ENCODE measurements at places on chromosomes 16 and 17.

- no peak for DNase-seq
Observed at GRCh38 chr16:3696425-3697218, 20.7 kb downstream of the TRAP1 start.

DNA sequence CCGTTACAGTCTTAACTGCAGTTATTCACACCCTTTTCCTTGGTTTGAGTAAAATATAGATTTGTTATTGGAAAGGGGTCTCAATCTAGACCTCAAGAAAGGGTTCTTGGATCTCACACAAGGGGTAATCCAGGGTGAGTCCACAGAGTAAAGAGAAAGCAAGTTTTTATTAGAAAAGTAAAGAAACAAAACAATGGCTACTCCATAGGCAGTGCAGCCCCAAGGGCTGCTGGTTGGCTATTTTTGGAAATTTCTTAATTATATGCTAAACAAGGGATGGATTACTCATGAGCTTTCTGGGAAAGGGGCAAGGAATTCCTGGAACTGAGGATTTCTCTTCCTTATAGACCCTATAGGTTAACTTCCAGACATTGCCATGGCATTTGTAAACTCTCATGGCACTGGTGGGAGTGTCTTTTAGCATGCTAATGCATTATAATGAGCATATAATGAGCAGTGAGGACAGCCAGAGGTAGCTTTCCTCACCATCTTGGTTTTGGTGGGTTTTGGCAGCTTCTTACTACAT, 24.5 kb upstream of the MILR1 start:
- DNase-seq: no peak

GRCh38 chr17:49353607-49354006, 8.4 kb downstream of the ZNF652 start:
- no peak for DNase-seq

- no peak for DNase-seq
Observed at GRCh38 chr17:20103454-20104446, 94.6 kb downstream of the SPECC1 start.

- no peak for DNase-seq
Observed at GRCh38 chr16:31331807-31332301, 23.1 kb upstream of the ITGAX start.

GRCh38 chr16:85046472-85046916, 18.9 kb downstream of the KIAA0513 start:
- DNase-seq: no peak

- DNase-seq: no peak
Observed at GRCh38 chr17:49899191-49899485, 51.3 kb upstream of the TAC4 start.

GRCh38 chr16:9338068-9338467, 246.6 kb downstream of the HAPSTR1 start:
- no peak for DNase-seq

GRCh38 chr16:28311913-28312312, 19.6 kb downstream of the SBK1 start:
- DNase-seq: peak; percentile 39

GRCh38 chr17:74857191-74857590, 2.5 kb downstream of the GRIN2C start:
- no peak for DNase-seq

- no peak for DNase-seq
Observed at GRCh38 chr17:67639979-67640378, 77.8 kb upstream of the NOL11 start.
